Inflammatory macrophage treated with lipopolysaccharide for 4 hours (primary cell): ENCODE measurements at places on chromosomes 5 and 9.

GRCh38 chr5:68565427-68565826 lies 349.9 kb downstream of the PIK3R1 start:
- no peak for DNase-seq

DNA sequence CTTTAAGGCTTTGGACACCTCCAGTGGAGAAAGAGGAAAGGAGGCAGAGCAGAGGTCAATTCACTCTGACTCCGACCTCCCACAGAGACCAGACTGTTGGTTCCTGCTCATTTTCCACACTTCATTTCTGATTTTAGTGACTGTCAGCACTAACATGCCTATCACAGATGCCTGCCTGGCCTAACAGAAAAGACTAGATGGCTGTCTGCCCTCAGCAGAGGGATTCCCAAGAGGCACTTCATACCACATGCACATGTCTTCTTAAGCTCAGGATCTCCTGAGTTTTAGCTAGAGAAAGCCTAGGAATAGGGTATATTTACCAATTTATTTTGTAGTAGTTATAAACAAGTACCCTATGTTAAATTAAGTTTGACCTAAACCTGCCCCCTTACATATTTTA lies 336.0 kb downstream of the ENC1 start:
- DNase-seq = no peak

- DNase-seq = no peak
These were observed 216.7 kb downstream of the CDH18 start for GRCh38 chr5:19771174-19771835.

GRCh38 chr5:107950776-107951175 lies 280.0 kb upstream of the EFNA5 start:
- no peak for DNase-seq

DNA sequence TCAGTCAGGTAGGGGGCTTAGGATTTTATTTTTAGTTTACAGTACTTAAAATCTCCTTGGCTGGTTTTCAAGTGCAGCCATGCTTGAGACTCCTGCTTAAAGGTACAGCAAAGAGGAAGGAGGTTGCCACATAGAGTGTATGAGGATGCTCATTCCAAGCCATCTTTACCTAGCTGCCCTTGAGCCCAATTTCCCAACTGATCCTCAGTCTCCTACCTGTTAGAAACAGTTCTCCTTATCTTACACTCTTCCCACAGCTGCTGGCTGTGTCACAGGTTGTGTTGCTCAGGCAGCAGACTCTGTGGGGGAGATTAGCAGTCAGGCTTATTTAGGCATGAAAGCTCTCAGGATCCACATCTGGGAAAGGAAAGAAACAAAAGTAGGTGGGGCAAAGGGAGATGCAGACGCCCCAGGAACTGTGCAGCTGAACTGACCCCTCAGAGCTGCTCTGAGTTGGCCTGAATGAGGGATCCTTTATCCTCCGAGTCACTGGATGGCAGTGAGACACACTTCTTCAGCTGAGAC lies 95.1 kb downstream of the NMUR2 start:
- DNase-seq = no peak
